Lung microvascular endothelial cell (primary cell): ENCODE measurements at places on chromosomes 1 and 21.

GRCh38 chr1:213585402-213585801 lies 402.4 kb upstream of the PROX1 start:
- no peak for DNase-seq

- DNase-seq = no peak
These were observed 84.7 kb upstream of the HIVEP3 start for GRCh38 chr1:42003433-42003832.

DNA sequence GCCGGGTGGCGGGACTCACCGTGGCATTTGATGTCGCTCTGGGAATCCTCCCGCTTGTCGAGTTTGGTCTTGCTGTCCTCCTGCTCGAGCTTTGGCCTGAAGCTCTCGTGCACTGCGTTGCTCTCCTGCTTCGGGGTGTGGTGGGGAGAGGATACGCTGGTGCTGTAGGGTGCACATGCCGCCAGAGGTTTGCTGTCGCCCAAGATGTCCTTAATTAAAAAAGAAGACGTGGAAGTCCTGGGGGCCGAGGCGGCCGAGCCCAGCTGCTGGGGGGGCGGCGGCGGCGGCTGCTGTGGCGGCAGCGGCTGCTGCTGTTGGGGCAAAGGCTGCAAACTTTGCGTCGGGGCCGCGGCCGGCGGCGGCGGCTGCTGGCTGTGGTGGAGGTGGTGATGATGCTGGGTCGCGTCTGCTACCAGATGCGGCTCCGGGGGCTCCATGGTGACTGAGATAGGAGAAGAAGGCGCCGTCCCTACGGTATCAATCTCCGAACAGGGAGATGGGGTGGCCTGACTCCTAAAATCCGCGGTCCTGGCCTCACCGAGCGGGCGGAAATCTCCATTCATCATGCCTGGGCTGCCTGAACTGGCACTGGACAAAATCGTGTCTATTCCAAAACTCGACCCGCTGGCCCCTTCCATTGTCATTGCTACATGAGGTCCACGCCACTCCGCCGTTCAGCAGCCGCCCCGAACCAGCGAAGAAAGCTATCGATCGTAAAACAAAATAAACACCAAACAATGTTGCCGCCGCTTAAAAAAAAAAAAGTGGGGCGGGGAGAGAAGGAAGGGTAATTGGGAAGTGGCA lies at the start of gene BARHL2:
Gene BARHL2 (minus strand): TSS at position 751 of the 804 bp plus-strand sequence. CDS start 107 bp downstream, at position 644.
- DNase-seq = no peak

DNA sequence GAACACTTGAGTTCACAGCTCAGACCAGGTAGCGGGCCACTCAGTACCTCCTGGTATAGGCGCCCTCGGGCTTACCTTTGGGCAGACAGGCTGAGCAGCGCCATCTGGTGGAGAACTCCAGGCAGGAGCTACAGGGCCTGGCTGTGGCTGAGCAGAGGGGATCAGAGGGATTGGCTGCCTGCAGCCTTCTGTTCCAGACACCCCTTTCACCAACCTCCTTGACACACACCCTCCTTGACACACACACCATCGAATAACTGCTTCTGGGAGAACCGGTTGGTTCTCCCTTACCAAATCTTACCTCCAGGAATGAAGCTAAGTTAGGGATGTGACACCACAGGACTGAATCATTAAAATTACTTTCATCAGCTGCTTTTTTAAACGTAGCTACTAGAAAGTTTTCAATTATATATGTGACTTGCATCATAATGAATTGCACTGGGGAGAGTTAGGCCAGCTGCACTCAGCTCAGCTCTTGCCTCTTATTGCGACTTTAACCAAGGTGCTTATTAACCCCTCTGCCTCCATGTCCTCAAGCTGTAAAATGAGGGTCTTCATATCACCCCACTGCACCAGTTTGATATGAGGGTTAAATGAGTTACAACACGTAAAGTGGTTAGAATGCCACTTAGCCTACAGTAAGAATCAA lies 6.6 kb downstream of the LIN28A start:
- peak; percentile 74 for DNase-seq

DNA sequence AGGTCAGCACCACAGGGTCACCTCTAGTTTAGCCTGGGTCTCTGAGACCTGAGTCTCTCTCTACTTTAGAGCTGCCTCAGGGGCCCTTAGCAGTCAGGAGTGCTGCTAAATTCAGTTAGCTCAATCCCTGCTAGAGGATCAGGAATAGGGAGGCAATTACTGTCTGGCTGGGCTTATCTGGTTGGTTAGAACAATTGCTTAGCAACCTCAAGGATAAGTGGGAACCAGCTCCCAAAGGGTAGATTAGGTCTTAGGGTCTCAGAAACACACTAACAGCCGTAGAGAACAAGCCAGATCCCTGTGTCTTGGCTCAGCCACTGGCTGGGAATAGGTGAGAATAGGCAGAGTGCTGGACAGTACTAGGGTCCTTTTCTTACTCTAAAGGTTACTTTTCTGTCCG lies 7.7 kb downstream of the PM20D1 start:
- DNase-seq = no peak

GRCh38 chr21:29718081-29718815 lies 221.5 kb downstream of the GRIK1 start:
- DNase-seq = no peak
